Endodermal cell (in vitro differentiated cells): ENCODE measurements at places on chromosomes 5 and 9. TPM values are rescaled to one million over a fixed set of nuclear protein-coding genes. Genes with fewer than 3 reads are reported as not detected.

GRCh38 chr5:177490311-177490991 lies 7.0 kb downstream of the PDLIM7 start:
- no peak for DNase-seq

ZMYND19 gene
- 27.8 to 52.0 TPM (median 51.0 TPM) in 3 replicates for total RNA-seq

- no peak for DNase-seq
Observed at GRCh38 chr9:7166074-7166473, 408.3 kb downstream of the KDM4C start.

TOR2A gene
- total RNA-seq, result 16.4 and 16.7 TPM in 2 replicates

DNA sequence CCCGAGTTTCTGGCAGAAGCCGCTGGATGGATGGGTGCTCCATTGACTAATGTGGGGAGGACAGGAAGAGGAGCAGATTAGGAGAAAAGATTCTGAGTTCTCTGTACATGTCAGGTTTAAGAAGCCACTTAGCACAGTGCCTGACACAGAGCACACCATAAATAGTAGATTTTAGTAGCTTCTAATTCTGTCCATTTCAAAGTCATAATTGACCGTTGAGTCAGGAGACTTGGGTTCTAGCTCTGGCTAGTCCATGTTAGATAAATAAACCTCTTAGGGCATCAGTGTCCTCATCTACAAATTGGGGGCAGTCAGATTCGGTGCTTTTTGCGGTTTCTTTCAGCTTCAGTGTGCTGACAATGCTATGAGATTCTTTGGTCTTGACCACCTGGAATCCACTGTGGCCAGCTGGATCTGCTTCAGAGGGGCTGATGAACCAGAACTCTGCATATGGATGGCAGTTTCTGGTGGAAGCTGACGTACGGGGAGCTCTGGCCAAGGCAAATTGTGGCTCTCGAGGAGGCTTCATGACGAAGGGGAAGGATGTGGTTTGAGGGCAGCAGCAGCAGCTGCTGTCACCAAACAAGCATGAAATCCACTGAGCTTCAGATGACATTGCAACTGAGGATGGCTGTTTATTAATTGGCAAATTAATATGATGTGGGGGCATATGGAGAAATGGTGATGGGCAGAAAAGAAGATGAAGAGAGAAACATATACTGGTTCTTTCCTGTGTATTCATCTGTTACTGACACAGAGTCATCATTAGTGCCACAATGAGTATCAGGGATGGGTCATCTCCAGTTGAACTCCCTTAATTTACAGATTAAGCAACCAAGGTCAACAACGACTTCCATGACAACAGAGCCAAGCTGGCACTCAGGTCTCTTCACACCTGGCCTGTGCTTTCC lies 134.4 kb downstream of the AOPEP start:
- no peak for DNase-seq

GRCh38 chr5:14665101-14665822 lies 744 bp downstream of the OTULIN start:
- peak; percentile 77 for DNase-seq

DNA sequence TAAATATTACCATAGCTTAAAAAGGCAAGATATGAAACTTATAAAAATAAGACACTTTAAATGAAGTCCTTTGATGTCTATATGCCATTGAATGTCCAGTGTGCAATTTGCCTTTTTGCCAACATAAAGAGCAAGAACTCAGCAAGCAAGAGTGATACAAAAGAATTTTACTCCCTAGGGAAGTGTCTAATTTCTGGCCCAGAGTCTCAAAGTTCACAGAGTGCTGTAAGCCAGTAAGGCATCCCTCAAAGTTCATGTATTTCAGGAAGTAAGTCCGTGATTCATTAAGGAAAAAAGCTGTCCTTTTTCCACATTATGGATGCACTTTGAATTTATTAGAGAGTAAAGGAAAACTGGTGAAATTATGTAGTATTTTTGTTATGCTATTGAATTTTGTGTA lies 185.2 kb downstream of the CCDC171 start:
- DNase-seq, result no peak

MCTP1 gene
- total RNA-seq, result 2.8 and 3.7 TPM in 2 replicates

PCA3 gene
- not detected in 3 replicates for total RNA-seq

DNA sequence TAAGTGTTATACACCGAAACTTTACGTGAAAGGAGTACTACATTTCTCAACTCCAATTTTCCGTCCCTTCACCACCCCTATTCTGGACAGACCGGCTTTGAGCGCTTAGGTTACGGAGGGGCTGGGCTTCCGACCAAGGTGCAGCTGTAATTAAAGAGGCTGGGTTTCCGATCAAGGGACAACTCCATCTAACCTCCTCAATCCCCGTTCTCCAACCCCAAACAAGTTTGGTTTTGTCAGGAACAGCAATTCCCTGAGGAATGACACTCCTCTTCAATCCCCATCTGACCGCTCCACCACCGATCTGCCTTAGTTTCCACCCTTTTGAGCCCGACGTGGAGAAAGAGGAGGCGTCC lies 577 bp downstream of the TUT7 start:
- no peak for DNase-seq

EPB41L4A gene
- total RNA-seq, result 7.9 and 9.9 TPM in 2 replicates

GRCh38 chr9:4491626-4491975 lies 1.3 kb downstream of the SLC1A1 start:
- DNase-seq, result peak; percentile 94

DNA sequence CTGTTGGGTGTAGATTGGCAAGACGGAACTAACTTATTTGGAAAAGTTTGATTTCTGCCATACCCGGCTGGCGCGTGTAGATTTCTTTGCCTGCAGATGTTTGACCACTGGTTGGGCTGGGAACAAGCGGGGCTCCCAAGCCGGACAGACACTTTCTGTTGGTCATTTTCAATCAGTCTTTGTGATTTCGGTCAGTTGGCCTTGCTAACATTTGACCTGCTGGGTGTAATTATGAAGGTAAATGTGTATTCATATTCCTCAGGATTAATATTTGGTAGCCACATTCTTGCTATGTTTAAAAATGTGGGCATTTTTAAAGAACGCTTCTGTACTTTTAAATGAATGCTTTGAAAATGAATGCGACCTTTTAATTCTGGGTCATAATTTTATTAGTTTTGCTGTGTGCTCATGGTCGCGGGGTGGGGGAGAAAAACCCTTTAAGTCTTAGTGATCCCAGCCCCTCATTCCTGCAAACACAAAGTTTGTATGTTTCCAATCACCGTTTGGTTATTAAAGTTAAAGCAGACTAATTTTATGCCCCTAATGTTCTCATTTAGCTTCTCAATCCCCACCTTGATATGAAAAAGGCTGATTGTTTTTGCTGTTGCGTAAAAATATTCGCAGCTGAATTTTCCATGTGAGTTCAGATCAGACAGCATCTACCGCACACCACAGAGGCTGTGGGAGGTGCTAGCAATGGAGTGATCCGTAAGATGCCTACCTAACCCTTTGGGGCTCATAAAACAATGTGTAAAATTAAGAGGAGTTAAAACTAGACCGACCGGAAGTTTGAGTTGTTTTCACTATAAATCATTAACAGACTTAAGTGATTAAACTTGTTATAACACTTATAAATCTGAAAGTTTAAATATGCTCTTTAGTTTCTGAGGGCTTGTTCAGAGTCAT lies 1.5 kb downstream of the RASGRF2 start:
- DNase-seq, result no peak

SH3GL2 gene
- 2.1 and 3.7 TPM in 2 replicates for total RNA-seq

DNA sequence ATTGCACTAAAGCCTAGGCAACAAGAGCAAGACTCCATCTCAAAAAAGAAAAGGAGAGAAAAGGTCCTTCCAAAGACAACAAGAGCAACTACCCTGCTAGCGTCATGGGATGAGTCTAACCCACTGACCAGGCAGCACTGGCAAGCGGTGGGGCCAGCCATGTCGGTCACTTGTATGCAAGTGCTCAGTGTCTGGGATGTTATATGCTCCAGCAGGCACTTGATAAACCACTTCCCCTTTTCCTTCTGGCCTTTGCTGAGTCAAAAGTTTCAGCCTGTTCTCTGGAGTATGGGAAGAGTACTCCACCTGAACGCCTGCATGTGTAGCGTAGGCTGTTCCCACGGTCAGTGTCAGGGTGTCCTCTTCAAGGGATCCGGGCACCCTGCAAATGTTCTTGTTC lies 9.2 kb upstream of the MXD3 start:
- no peak for DNase-seq

DNAH5 gene
- total RNA-seq, result 0.50 to 0.84 TPM (median 0.54 TPM) in 3 replicates

LRRC19 gene
- not detected in 2 replicates for total RNA-seq

PTGER4 gene
- total RNA-seq, result 0.71 to 1.6 TPM (median 1.0 TPM) in 3 replicates

DNA sequence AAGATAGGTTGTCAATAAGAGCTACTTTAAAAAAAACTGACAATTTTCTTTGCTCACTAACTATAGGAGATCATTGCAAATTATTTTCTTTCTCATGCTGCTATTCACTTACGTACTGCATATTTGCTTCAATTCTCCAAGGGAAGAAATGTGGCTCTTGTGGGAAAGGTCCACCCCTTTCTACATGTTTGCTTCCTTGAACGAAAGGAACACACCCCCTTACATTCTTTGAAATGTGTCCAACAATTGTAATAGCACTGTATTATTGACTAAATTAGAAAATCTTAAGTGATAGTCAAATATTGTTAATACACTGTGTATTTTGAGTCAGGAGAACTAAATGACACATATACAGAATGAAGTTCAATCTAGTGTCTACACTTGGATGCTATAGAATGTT lies 5.2 kb downstream of the MEF2C start:
- no peak for DNase-seq
